ENCODE measurements at places on chromosomes 12 and 14. TPM values are rescaled to one million over a fixed set of nuclear protein-coding genes. Genes with fewer than 3 reads are reported as not detected.

The ZFC3H1 gene
- 21.1 TPM for total RNA-seq

The ANO2 gene
- 0.18 TPM for total RNA-seq

The SYNE2 gene
- 12.4 TPM for total RNA-seq

The OR9K2 gene
- not detected for total RNA-seq
